ENCODE measurements at places on chromosomes 12 and 14.

DNA sequence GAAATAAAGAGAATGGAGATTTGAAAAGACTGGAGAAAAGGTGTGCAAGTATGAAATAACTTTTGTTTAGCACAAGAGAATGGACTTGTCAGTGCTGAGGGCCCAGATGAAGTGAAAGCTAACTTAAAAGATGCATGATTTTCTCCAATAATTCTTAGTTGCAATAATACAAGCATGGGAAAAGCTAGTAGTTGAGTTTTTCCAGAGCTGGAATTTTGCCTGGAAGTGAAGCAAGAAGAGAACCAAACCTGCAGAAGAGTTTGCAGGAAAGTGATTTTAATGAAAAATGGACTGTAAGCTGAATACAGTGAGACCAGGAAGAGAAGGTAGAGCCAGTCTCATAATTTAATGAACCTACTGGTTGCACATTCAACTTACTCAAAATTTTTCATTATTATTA is 69.3 kb upstream of the FSCB start:
- DNase-seq: no peak

DNA sequence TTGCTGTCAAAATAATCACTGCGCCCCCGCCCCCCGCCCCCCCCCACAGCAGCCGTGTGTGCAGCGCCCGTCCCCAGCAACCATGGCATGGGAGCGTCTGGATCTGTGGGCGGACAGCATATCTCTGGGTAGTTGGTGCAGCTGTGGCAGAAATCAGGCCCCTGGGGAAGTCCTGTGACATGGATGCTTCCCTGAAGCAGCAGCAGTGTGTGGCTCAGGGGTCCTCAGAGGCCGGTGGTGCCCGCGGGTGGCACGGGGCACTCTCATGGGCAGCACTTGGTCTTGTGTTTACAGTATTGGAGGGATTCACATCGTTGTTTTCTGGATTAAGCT is 19.2 kb downstream of the XRCC3 start:
- no peak for DNase-seq

DNA sequence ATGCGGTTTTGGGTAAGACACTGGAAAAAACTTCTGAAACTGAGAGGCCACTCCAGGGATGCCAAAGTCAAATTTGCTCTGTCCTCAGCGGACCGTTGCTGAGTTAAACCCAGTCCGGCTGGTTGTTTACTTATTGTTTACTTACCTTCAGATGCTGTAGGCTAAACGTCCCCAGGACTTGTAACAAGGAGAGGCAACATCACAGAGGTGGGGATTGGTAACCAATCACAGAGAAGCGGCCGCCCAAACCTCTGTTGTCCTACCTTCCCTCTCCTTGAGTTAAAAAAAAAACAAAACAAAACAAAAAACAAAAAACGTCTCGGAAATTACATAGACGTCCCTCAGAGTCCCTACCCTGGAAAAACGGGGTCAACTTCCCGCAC is 380 bp downstream of the ANO2 start:
- DNase-seq: no peak

DNA sequence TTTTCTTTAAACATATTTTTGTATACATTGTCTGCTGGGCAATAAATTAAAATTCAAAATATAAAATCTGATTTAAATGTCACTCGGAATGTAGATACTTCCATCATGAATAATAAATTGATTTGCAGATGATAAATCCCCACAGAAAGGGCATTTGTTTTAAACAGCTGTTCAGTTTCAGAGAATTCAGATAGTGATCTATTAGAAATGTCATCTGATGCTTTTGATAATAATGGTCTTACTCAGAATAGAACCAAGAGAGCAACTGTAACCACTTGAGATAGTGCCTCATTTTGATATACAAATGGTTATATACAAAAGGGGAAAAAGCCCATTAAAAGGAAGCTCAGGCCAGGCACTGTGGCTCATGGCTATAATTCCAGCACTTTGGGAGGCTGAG is 43.4 kb downstream of the CDK17 start:
- DNase-seq: no peak

GRCh38 chr12:43722621-43723020 is 36.0 kb downstream of the PUS7L start:
- DNase-seq: no peak

GRCh38 chr12:15719230-15719629 is 70.0 kb downstream of the EPS8 start:
- peak; percentile 46 for DNase-seq

DNA sequence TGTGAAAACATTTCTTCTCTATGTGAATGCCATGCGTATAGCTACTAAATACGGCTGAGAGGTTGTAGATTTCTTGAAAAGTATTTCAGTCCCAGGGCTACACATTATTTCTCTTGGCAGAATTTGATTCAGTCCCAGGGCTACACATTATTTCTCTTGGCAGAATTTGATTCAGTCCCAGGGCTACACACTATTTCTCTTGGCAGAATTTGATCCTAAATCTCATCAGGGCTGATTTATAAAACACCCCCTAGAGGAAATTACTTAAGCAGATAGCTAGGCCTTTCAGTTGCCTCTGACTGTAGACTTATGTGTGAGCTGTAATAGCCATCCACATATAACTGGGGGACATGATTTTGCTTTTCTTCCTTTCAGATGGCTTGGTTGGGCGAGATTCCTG is 50.4 kb downstream of the AK7 start:
- no peak for DNase-seq

GRCh38 chr12:31321186-31321896 is 4.6 kb downstream of the SINHCAF start:
- no peak for DNase-seq

- DNase-seq: peak; percentile 8
These were observed 3.9 kb downstream of the SLCO1A2 start for GRCh38 chr12:21330682-21331253.

GRCh38 chr14:63266106-63266505 is 52.6 kb downstream of the GPHB5 start:
- no peak for DNase-seq

DNA sequence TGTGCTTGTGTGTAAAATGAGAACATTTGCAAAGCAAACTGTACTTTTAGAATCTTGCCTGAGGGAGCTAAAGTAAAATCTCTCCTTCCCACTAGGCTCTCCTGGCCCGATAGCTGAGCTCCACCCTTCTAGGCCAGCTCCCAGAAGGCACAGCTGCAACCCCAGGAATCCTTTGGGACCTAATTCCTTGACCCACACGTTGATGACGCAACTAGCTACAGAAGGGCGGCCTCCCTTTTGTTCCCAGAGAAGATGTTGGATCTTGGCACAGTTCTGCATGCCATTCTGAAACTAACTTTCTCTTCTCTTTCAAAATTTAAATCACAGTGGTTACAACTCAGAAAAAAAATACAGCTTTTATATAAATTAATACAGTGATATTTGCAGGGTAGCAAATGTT is 268.1 kb downstream of the EGLN3 start:
- peak; percentile 67 for DNase-seq

GRCh38 chr12:118747771-118748170 is 233.6 kb upstream of the SRRM4 start:
- DNase-seq: no peak

DNA sequence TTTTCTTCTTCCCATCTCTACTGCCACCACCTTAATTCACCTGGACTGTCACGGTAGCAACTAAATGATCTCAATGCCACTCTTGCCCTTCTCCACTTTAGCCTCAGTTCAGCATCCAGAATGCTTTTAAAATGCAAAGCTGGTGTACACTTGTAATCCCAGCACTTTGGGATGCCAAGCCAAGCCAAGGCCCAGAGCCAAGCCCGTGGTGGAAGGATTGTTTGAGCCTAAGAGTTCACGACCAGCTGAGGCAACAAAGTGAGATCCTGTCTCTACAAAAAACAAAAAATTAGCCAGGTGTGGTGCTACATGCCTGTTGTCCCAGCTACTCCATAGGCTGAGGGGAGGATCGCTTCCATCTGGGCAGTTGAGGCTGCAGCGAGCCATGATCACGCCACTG is 5.9 kb downstream of the CIPC start:
- no peak for DNase-seq

DNA sequence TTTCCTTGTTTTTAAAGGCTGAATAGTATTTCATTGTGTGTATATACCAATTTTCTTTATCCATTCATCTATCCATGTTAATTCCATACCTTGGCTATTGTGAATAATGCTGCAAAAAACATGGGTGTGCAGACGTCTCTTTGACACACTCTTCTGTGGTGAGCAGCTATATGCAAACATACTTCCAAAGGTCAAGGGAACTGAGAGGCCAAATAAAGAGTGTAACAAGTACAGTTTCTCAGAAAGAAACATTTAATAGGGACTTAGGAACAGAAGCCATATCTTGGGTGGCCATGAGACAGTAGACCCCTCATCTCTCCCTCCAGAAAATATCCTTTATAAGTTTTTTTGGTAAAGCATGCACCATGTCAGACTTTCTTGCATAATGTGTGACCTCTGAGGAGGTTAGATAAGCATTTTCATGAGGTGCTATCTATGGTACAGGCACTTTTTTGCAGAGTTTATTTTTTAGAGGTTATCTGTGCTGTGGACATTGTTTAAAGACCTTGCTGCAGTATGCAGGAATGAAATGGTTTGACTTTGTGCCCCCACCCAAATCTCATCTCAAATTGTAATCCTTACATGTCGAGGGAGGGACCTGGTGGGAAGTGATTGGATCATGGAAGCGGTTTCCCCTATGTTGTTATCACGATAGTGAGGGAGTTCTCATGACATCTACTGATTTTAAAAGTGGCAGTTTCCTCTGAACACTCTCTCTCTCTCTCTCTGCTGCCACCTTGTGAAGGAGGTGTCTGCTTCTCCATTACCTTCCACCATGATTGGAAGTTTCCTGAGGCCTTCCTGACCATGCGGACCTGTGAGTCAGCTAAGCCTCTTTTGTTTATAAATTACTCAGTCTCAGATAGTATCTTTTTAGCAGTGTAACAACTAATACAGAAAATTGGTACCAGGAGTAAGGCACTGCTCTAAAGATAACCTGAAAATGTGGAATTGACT is 1202.3 kb downstream of the GALC start:
- DNase-seq: peak; percentile 8

DNA sequence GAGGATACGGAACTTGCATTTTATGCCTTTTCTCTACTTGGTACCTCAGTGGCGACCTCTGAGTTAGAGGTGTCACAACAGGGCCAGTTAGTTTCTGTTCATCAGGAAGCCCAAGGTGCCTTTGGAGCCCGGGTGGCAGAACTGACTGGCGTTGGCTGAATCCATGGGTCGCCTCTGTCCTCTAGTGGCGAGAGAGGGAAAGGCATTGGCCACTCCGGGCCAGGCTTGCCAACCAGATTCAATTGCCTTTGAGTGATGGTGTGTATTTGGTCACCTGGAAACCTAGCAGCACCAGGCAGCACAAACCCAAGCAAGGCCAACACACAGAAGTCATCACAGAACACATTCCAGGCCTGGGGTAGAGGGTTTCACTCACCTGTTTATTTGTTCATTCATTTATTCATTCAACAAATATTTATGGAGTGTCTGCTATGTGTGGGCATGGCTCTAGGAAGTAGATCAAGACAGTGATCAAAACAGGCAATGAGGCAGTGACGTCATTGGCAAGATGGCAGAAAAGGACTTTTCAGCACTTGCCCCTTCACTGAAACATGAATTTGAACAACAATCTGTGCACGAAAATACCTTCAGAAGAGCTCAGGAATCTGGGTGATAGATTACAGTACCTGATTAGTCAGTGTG is 40.5 kb upstream of the KCNA5 start:
- peak; percentile 58 for DNase-seq

GRCh38 chr14:72264716-72265115 is 332.5 kb downstream of the RGS6 start:
- DNase-seq: no peak

- DNase-seq: no peak
These were observed 62.8 kb downstream of the BEGAIN start for GRCh38 chr14:100524233-100524932.

GRCh38 chr12:109779382-109779781 is 53.8 kb downstream of the TRPV4 start:
- DNase-seq: peak; percentile 12

DNA sequence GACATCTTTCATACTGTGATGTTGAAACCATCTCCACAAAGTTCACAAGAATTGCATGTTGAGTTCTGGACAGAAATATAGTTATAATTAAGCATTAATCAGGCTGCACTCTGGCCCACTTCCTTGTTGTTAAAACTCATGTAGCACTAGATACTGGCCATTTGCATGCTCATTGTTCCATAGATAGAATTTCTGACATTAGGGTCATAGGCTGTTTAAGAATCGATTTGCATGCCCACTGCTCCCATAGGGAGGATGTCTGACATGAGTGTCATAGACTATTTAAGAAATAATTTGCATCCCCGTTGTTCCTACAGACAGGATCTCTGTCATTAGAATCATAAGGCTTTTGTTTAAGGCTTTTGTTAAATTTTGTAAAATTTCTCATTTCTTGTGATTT is 50.2 kb downstream of the MYF5 start:
- no peak for DNase-seq

DNA sequence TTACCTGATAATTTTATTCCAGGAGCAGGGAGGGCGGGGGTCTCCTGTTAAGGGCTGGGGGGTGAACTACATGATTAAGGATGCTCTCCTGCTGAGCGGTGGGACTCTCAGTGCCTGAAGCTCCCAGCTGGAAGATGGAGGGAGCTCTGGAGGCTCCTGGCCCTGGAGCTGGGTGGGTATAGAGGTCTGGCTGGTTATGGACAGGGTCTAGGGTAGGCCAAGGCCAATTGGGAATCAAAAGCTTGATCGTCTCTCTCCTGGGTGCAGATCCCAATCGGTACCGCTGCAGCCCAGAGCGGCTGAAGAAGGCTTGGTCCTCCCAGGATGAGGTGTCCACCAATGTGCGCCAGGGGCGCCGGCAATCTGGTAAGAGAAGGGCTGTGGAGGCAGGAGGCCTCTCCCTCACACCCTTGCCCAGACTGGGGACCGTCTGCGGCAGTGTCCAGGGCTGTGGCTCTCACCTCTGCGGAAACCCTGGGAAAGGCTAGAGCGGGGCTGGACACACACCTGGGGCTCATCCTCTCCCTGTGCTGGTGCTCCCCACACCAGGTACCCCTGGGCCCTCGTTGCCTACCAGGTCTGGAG is 28.4 kb downstream of the PLEKHG3 start:
- no peak for DNase-seq

DNA sequence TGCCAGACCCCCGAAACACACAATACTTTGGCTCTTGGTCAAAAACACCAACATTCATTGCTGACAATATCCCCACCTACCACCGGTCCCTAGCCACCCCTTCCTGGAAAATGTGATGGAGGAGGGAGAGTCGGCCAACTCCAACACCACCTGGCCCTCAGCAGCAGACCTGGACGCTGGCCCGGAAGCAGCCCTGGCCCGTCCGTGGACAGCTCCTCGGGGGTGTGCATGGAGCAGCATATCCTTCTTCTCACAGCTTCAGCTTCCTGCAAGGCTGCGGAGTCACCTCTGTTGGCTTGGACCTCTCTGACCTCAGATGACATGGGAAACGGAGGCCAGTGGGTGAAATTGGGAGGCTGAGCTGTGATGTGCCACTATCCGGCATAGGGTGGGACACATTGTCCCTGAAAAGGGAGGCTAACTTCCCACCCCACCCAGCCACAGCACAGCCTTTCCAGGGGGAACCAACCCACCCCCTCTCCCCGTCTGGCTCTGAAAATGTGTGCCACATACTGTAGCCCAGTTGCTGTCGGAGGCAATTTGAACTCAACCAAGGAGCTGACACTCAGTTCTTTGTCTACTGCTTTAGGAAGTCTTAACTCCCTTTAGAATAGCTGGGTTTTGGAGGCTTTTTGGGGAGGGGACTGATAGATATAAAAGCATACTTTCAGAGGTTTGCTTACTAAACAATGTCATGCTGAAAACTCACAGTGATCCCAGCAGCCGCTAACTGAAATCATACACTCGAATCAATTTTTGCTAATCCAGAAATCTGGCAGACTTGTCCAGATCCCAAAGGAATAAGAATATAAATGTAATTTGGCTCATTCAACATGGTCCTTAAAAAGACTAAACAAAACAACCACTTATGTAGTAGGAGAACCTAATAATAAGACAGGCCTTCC is 43.1 kb upstream of the LTA4H start:
- DNase-seq: no peak

- no peak for DNase-seq
These were observed 310 bp downstream of the BICDL1 start for GRCh38 chr12:119989361-119989730.

Data from EL (cell line).